ENCODE measurements at places on chromosomes 11 and 22.

DNA sequence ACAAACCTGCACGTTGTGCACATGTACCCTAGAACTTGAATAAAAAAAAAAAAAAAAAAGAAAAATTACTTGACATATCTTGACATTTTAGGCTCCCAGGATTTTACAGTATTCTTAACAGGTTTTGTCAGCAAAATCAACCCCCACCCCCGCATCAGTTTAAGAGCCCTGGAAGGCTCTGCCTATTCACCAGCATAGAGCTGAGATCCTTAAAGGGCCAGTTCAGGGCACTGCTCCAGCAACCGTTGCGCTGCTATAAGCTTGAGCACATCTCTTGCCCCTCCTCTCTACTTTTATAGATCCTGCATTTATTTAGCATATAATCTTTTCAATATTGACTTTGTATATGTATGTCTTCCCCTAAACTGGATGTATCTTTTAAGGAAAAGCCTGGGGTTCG, 697 bp upstream of the PAFAH1B2 start:
- no peak for DNase-seq

DNA sequence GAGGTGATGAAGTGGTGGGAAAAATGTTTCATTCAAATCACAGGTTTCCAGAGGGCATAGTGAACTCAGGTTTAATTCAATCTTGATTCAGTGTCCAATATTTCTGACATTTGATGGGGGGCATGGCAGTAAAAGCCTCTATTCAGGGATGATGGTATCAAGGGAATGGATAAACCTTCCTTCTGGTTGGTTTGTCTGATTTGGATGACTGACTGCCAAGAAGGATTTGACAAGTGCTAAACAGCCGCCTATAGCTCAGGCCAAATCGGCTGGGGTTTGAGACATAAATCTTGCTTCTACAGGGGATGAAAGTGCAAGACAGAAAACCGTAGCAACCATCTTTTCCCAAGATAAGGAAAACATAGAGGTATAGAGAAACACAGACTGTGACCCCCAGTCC, 121.8 kb upstream of the C11orf87 start:
- no peak for DNase-seq

- DNase-seq, result no peak
Observed at GRCh38 chr11:64320556-64320955, 2.6 kb downstream of the PRDX5 start.

DNA sequence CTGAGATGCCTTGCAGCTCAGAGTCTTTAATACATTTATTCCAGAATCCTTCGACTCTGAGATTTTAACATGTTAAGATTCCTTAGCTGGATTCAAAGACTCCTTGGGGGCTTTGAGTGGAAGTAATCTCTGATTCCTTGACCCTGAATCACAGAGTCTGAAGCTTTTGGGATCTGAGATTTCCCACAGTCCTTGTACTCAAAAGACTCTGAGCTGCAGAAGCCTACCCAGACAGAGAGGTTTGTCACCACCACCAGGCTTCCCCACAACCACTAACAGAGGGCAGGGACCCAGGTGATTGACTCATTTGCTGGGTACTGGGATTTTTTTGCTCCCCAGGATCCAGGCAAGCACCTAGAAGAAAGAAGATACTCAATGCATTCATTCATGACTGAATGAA, 1.4 kb upstream of the SERPINH1 start:
- DNase-seq, result no peak

GRCh38 chr11:105389952-105390351, 219.9 kb upstream of the GRIA4 start:
- no peak for DNase-seq

DNA sequence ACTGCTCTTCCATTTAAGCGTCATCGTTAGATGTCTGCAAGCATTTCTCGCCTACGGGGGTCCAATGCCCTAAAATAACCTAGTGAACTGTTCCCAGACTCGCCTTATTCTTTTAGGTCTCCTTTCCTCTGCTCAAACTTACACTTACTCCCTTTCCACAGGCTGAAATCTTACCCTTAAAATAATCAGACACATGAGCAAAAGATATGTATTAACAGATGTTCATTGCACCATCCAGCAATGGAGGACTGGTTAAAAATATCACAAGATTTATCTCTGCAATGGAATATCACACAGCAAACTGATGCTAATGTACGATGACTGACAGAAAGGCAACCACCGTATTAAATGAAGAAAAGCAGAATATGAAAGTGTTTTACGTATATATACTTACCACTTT, 1.6 kb upstream of the CSTF3 start:
- DNase-seq, result no peak

GRCh38 chr22:24006207-24006913, 1.1 kb upstream of the GSTT4 start:
- no peak for DNase-seq

DNA sequence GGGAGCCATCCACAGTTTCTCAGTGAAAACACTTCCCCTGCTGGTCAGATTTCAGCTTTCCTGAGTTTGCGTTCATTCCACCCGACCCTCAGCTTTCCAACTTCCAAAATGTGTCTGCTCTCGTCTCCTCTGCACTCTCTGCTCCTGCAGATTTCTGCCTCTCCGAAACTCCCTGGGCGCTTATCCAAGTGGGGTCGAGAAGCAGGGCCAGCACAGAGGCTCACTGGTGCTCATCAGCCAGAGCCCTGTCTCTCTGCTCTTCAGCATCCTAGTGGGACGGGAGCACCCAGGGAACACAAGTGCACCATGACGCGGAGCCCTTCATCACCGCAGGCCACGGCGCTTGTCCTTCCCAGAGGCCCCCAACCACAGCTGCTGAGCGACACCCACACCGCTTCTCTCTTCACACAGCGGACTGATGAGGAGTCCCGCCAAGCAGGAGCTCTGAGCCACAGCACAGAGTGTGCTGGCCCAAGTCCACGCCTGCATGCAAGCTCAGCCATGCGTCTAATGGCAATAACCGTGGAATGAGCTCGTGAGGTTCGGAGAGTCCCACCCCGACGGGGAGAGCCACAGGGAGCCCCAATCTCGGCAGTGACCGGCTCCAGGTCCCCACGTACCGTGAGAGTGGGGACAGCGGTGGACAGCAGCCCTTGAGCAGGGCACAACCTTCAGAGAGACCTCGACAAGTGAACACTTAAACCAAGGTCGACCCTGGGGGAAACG, 27.9 kb upstream of the MOB2 start:
- no peak for DNase-seq

DNA sequence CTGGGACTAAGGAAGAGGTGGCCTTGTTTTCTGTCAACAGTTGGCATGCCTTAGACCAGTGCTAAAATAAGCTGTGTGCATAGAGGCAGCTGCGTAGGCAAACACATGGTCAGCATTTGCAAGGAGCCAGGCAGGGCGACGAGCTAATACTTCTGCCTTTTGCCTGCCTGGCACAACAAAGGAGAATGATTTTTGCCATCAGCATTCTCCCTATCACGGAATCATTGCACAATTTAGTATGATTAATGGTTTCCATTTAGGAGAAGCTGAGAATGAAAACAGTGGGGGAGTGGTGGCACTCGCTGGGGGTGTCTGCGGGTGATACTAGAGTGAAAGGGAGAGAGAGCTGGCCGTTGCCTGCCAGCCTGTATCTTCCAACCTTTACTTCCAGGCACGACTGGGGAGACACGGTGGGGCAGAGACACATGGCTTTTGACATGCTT, 336.0 kb downstream of the CADM1 start:
- DNase-seq, result no peak

- DNase-seq, result no peak
Observed at GRCh38 chr11:118076754-118077281, at the start of gene TMPRSS4. Gene TMPRSS4, plus strand, starts transcription at chr11:118077078. Its CDS starts 225 bp downstream, at chr11:118077303.
